ENCODE measurements at places on chromosomes 1 and 21.

- DNase-seq = no peak
These were observed 104.6 kb upstream of the L1TD1 start for GRCh38 chr1:62090016-62090415.

GRCh38 chr1:80050085-80050484, 1043.6 kb upstream of the ADGRL4 start:
- DNase-seq = no peak

DNA sequence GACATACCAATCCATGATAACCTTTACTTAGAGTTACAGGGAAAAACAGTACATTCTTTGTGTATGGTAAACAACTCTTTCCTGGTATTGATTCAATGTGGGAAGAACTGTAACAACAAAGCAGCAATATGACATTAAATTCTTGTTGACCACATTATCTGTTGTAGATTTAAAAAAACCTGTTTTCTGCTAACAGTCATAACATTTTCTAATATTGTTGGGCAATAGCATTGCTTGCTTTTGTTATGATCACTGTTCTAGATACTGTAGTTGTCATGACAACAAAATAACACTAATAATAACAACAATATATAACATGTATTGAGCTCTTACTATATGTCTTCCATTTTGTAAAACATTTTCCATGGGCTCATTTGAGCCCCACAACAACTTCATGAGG, 54.2 kb downstream of the PDE4B start:
- no peak for DNase-seq

GRCh38 chr1:99365141-99365540, 100.8 kb downstream of the PLPPR4 start:
- DNase-seq = no peak

DNA sequence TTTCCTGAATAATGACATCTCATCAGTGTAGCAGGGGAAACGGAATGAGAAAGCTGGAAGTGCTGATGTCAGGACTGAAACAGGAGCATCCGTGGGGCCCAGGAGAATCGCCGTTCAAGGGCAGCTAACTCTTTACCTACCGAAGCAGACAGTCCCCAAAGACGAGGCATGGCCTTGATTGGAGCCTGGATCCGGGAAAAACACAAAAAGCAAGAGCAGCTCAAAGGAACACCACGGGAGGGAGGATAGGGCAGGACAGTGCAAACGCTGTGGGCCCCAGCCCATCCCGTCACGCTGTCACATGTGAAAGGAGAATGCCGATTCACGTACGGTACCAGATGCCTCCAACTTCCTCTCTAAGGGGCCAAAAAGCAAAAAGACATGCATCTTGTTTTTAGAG, 34.9 kb downstream of the WNT9A start:
- no peak for DNase-seq

- no peak for DNase-seq
These were observed 122.4 kb upstream of the UBE2U start for GRCh38 chr1:64080941-64081562.

DNA sequence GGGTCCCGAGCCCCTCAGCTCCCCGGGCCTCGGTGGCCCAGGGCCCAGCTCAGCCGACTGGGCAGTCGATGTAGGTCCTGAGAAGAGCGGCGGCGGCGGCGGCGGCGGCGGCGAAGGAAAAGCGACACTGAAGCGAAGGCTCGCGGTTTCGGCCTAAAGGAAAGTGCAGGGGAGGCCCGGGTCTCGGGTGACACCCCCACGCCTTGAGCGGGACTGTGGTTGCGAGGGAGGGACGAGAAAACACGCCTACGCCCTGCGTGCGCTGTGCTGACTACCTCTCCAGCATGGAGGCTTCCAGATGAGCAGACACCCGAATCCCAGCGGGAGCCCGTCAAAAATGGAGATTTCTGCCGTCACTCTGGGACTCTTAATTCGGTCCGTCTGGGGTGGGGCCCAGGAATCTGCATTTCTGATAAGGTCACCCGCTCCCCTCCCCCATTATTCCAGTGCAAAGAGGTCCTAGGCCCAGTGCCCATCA, 31.2 kb downstream of the DNTTIP2 start:
- peak; percentile 46 for DNase-seq

GRCh38 chr1:231679109-231679508, 52.5 kb downstream of the DISC1 start:
- DNase-seq = no peak

DNA sequence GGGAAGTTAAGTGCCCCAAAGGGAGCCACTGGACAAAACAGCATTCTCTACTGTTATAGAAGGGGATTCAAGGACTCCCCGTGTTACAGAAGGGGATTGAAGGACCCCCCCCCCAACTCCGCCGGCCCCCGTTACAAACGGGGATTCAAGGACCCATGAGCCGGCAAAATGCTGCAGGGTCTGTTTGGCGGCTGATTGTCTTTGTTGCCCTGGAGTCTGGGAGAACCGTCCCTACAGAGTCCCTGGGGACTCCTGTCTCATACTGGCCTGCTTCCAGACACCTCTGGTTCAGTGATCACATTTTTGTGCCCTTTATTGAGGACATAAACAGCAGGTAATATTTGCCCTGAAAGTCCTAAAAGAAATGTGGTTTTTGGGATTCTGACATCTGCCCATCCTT, 96.4 kb downstream of the SYF2 start:
- no peak for DNase-seq

DNA sequence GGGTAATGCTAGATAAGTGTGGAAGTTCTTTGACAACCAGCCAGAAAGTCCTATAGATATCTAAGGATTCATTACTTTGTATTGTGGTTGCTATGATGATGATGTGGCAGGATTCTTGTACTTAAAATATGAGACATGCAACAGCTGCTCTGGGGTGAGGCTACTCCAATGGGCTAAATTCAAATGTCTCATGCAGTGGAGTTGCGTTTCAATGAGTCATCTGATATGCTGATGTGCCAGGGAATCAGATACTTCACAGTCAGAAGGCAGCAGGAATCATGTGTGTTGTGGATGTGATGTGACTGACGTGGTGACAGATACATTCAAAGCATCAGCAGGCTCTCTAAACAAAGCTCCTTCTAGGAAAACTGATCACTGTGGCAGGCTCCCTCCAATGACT, 66.5 kb downstream of the TSEN15 start:
- no peak for DNase-seq

DNA sequence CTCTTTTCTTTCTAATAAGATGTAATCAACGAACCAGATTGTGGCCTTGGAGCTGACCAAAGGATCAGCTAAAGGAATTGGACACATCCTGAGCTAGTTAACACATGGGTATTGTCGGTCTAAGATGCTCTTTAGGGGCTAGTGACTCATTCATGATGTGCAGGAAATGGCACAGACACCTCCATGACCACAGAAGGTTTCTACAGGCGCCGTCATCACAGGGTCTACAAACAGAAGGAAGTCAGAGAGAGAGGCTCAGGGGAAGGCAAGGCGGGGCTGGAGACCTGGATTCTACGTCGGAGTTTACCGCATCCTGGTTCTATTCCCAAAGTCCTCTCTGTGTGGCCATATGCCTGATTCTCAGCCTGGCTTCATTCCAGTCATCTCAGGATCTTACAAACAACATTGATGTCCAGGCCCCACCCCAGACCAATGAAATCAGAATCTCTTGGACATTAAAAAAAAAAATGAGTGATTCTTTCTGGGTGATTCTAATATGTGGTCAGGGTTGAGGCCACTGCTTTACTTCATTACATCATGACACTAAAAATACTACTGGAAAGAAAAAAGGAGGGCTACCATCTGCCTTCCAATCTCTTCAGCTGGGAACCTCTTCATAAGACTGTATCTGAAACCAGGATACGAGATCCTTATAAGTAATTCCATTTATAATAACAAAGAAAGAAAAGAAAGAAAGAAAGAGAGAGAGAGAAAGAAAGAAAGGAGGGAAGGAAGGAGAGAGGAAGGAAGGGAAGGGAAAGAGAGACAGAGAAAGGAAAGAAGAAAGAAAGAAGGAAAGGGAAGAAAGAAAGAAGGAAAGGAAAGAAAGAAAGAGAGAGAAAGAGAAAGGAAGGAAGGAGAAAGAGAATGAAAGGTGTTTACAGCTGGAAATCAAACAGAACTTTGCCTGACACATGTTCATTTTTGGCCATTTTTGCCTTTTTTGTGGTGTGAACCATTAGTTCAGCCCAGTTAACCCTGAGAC, 11.6 kb upstream of the KCNJ15 start:
- peak; percentile 55 for DNase-seq

- DNase-seq = no peak
These were observed 715.3 kb upstream of the CXADR start for GRCh38 chr21:16797540-16797939.

All from stimulated activated effector memory CD8-positive, alpha-beta T cell treated with anti-CD3 and anti-CD28 coated beads, Interleukin-12 subunit alpha, Interleukin-12 subunit beta, amount 100 ng/mL, for 72 hours (primary cell).